ENCODE measurements at places on chromosomes 6 and 20.

GRCh38 chr20:50197463-50198179, 7.0 kb downstream of the CEBPB start:
- no peak for DNase-seq

GRCh38 chr6:139846538-139847456, 472.3 kb upstream of the CITED2 start:
- DNase-seq = no peak

- no peak for DNase-seq
Measured at GRCh38 chr20:59821201-59821600, 112.2 kb downstream of the SYCP2 start.

GRCh38 chr6:89251170-89251569, 34.0 kb upstream of the GABRR1 start:
- no peak for DNase-seq

DNA sequence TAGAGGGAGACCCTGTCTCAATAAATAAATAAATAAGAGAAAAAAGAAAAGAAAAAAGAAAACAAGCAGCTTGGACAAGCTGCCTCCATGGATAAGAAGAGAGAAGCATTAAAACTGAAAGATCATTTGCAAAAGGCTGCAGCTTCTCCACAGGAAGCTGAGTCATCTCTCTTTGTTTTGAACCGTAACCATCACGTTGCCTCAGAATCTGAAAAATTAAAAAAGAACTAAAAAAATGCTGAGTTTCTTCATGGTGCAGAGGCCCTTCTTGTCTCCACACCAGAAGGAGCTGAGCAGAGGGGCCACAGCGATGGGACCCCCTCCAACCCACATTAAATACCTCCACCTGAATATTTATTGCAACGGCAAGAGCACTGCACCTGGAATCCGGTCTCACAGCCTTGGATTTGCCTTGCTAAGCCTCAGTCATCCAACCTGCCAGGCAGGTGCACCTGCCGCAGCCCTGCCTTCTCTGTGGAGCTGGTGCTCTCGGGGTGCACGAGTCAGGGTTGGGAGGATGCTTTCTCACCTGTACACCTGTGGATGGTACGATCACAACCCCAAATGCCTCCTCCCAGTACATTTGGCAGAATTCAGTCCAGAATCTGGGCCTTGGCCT, 28.1 kb downstream of the TOX2 start:
- no peak for DNase-seq

GRCh38 chr6:80541886-80542285, 435.4 kb downstream of the BCKDHB start:
- no peak for DNase-seq

DNA sequence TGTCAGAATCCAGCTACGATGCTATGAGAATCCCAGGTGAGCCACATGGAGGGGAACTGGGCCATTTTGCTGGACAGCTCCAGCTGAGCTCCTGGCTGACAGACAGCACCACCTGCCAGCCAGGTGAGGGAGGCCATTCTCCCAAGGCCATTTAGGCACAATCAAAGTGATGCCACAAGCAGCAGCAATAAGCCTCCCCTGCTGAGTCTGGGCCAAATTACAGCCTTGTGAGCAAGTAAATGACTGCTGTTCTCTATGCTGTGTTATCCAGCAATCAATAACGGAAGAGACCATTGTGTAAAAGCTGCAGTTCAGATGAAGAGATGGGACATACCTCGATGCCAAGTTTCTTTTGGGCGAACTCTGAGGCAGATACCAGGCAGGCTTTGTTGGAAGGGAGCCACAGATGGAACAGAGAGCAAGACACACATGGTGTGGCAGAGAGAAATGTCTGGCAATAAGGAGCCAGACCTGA, 14.0 kb upstream of the SCGN start:
- DNase-seq = no peak

GRCh38 chr6:38805127-38805655, 90.1 kb downstream of the DNAH8 start:
- DNase-seq = no peak

DNA sequence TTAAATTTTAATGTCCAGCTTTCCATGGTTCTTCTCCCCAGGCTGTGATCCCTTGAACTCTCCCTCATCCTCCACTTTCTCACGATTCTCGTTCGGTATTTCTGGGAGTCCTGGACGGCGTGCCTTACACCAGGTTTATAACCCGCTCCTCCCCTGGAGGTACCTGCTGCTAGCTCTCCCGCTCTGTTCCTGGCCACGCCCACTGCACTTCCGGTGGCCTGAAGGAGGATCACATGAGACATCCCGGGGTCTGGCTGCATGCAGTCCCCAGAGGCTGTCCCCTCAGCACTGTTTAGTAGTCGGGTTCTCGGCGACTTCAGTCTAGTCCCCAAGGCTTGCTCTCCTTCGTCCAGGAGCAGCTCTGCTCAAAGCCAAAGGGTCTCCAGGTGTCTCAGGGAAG, 28.4 kb upstream of the GCLC start:
- no peak for DNase-seq

- no peak for DNase-seq
Measured at GRCh38 chr6:89348372-89348771, 4.2 kb downstream of the UBE2J1 start.

Measured in activated naive CD8-positive, alpha-beta T cell treated with anti-CD3 and anti-CD28 coated beads for 36 hours (primary cell).